Thymus (tissue), 14 donors: ENCODE measurements at places on chromosomes 7 and 10.

- DNase-seq: no peak
Observed at GRCh38 chr10:34081347-34081743, 733.8 kb downstream of the PARD3 start.

- no peak for DNase-seq
Observed at GRCh38 chr7:75689246-75690099, 49.3 kb downstream of the HIP1 start.

GRCh38 chr10:4243651-4244050 lies 458.6 kb upstream of the KLF6 start:
- no peak for DNase-seq

GRCh38 chr7:45253368-45253767 lies 95.8 kb downstream of the RAMP3 start:
- DNase-seq: no peak

DNA sequence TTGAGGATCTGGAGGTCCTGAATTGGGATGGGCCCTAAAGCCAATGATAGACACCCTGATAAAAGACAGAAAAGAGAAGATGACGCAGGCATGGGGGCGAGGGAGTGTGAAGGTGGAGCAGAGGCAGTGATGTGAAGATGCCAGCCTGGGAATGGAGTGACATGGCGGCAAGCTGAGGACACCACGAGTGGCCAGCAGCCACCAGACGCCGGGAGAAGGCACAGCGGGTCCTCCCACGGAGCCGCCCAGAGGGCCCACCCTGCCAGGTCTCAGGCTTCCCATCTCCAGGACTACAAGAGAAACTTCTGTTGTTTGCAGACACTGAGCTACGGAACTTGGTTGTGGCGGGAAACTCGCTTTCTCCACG lies 44.9 kb downstream of the DPYSL4 start:
- no peak for DNase-seq

DNA sequence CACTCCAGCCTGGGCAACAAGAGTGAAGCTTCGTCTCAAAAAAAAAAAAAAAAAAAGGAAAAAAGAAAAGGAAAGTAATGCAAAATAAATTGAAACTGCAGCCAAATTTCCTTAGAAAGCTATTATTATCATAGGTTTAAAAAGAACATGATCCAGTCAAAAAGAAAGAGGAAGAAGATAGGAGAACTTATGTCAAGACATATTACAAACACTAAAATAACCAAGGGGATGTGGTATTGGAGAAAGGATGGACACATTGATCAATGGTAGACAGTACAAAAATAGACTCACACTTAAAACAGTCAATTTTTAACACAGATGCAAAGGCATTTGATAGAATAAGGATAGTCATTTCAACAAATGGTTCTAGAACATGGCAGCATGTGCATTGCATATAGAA lies 27.3 kb upstream of the PFKP start:
- DNase-seq: no peak

GRCh38 chr10:73017955-73018480 lies 63.4 kb upstream of the PLA2G12B start:
- no peak for DNase-seq

GRCh38 chr10:78224602-78225001 lies 190.9 kb downstream of the RPS24 start:
- no peak for DNase-seq

GRCh38 chr10:34462056-34462455 lies 353.0 kb downstream of the PARD3 start:
- DNase-seq: no peak

DNA sequence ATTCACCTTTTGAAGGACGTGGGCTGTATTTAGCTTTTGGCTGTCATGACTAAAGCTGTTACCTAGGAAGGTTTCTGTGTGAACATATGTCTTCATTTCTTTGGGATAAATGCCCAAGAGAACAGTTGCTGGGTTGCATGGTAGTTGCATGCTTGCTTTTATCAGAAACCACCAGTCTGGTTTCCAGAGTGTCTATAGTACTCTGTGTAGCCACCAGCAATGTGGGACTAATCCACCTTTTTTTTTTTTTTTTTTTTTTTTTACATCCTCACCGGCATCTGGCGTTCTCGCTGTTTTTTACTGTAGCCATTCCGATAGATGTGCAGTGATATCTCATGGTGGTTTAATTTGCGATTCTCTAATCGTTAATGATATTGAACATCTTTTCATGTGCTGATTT lies 297.8 kb downstream of the SDK1 start:
- DNase-seq: no peak

GRCh38 chr7:137875746-137876145 lies 29.0 kb upstream of the DGKI start:
- no peak for DNase-seq

- no peak for DNase-seq
Observed at GRCh38 chr10:104612571-104613205, 28.4 kb upstream of the SORCS3 start.

GRCh38 chr10:97744405-97745035 lies 7.6 kb downstream of the ZFYVE27 start:
- no peak for DNase-seq

- no peak for DNase-seq
Observed at GRCh38 chr10:16765509-16766375, 51.5 kb downstream of the RSU1 start.

DNA sequence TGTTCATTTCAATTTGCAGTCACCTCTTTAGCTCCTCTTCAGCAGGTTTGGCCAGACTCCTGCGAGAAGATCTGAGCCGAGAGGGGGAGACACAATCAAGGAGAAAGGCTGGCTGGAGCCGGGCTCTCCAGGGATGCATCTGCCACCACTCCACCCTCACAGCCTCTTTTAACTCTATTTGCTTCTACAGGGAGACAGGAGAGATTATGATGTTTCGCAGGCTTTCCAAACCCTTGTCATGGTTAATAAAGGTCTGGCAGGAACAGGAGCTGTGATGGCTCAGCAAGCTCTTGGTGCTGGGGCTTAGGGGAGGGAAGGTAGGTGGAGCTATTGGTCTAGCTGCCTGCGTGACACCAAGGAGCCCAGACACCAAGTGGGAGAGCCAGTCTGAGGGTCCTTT lies 448.1 kb upstream of the PODXL start:
- DNase-seq: no peak

DNA sequence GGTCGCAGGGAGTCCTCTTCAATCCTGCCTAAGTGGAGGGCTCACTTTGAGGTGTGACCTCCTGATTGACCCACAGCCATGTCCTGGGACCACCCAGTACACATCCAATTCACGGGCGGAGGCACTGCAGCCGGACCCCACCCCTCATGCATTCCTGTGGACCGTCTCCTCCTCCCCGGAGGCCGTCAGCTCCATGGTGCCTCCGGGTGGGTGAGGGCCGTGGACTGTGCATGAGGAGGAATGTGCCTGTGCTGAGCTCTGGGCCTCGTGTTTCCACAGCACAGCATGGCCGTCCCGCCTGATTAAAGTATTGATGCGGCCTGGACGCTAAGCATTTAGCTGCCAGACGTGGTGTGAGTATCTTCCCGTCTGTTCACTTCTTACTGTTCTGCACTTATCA lies 52.8 kb downstream of the CFAP46 start:
- no peak for DNase-seq

- DNase-seq: no peak
Observed at GRCh38 chr10:91127341-91128082, 93.0 kb upstream of the PCGF5 start.

GRCh38 chr7:143321242-143321641 lies 5.3 kb downstream of the CLCN1 start:
- no peak for DNase-seq

DNA sequence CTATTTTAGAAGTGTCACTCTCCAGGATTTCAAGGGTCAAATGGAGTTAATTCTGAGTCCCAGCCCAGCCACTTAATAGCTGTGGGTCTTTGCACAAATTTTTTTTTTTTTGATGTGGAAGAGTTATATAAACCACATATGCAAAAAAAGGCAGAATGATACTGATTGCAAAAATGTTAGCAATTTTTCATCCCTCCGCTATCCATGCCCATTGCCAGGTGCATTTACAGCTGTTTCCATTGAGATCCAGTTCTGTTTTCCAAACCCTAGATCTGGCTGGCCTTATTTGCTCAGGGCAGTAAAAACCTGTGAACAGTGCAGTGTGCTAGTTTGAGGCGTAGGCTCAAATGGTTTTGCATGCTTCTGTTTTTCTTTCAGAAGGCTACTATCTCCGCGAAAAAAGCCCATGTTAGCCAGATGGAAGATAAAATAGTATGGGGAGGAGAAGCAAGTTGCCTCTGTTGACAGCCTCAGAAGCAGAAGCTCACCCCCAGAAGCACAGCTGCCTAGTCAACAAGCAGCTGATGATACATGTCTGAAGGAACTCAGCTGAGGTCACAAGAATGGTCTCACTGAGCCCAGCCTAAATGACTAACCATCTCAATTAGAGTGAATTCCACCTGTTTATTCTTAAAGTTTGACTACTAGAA lies 997 bp upstream of the ZNF138 start:
- DNase-seq: no peak

DNA sequence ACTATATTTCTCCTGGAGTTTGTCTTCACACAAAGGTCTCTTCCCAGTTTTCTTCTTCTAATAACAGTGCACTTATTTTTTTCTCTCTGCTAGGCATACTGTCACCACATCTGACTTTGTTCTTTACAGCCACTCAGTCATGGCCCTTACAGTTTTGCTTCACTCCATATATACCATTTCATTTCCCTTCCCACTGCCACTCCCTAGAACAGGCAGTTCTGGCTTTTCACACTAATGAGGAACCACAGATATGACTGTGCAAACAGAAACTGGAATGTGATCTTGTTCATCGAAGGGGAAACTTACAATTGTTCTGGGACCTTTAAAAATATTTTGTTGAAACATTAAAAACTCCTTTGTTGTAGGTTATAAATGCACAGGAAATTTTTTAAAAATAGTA lies 67.3 kb downstream of the EPDR1 start:
- DNase-seq: no peak

DNA sequence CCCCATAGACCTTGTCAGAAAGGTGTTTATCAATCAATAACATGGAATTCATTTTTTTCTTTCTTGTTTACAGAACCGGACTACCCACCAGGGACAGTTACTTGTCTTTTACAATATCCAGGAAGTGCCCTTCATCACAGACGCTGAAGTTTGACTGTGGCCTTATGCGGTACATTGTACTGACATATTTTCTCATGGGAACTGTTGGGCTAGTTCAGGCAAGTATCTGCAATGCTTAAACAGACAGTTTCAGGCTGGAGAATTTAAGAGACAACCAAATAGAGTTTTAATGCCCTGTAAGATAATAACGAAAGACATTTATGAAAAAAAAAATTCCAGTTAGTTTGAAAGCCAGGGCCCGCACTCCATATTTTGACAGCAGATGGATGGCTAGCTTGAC lies 246.4 kb downstream of the GATA3 start:
- DNase-seq: no peak

GRCh38 chr10:58807629-58808022 lies 295.0 kb downstream of the BICC1 start:
- DNase-seq: no peak

GRCh38 chr7:151825721-151826120 lies 51.2 kb downstream of the PRKAG2 start:
- DNase-seq: no peak

DNA sequence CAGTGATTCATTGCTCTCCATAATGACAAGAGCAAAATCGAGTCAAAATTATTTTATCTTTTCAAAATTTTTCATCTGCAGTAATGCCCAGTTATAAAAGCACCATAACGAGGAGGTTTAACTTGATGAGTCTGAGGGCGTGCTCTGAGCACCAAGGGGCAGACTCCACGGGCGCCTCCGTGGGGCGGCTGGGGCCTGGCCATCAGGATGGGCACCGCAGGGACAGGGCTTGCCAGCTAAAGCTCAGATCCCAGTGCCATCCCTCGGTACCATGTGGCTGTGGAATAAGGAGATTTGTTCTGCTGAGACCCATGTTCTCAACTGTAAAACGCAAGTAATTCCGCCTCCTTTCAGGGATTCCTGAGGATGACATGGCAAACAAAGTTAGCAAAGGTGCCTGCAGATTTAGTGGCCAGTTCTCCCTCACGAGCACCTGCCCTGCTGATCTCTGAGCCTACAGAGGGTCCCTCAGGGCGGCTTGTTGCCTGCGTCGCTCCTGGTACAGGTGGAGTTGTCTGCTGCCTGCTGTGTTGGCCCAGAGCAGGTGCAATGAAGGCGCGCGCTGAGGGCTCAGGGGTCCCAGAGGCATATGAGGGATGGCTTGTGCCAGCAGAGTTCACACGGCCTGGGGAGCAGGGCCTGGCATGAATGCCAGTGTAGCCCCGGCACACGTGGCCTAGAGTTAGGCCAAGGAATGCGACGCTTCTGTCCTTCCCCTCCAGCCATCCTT lies 584.4 kb downstream of the TCERG1L start:
- DNase-seq: no peak

DNA sequence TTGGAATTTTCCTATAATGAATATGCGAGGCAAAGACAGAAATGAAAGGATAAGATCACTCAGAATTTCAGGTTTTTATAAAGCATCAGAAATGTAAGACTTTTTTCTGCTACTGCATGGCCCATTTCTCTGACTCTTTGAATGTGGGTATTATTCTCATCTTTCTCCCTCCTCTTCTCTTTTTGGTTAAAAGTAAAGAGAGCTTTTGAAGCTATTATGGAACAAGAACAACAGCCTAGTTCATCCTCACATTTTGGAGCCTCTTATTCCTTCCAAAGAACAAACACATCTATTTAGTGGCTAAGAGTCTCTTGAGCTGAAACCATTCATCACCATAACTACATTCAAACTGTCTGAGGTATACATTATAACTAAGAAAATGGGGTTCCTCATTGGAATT lies 19.4 kb upstream of the ATRNL1 start:
- no peak for DNase-seq

- DNase-seq: no peak
Observed at GRCh38 chr10:14236341-14236740, 94.4 kb downstream of the FRMD4A start.

DNA sequence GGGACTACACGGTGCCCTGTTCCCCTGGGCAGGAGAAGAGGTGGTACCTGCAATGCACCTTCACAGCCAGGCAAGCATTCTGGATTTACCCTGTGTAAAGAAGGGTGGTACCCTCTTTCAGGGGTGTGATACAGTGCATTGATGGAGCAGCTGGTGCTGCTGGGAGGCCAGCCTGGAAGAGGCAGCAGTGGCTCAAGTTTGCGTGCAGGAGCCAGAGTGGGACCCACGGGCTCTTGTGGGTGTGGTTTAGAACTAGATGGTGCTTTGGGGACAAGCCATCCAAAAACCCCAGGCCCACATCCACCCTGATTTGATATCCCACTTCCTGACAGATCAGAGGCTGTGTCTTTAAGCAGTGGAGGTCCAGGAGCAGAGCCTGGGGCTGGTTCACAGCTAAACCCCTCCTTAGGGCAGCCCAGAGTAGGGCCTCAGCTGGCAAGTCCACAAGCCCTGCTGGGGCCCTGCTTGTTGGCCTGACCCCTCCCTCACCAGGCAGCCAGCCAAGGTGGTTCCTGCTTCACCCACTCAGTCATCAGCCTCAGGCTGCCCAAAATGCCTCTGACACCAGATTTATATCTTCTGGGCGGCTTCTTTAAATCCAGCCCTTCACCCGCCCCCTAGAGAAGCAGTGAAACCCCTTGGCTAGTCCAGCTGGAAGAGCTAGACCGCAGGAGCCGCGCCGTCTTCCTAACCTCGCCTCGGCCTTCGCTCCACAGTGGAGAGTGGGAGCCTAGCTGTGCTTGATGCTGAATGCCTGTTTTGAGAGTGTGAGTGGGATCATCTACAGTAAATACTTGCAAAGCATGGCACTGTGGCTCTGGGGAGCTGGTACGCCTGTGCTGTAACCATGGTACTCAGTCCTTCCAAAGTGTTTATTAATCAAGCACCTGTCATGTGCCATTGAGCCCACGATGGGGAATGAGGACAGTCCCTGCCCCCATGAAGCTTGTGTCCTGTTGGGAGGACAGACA lies 1.4 kb upstream of the ASIC3 start:
- DNase-seq: no peak
